ENCODE measurements at places on chromosomes 4 and X.

GRCh38 chr4:78517050-78517652, 34.4 kb upstream of the ANXA3 start:
- DNase-seq, result no peak

DNA sequence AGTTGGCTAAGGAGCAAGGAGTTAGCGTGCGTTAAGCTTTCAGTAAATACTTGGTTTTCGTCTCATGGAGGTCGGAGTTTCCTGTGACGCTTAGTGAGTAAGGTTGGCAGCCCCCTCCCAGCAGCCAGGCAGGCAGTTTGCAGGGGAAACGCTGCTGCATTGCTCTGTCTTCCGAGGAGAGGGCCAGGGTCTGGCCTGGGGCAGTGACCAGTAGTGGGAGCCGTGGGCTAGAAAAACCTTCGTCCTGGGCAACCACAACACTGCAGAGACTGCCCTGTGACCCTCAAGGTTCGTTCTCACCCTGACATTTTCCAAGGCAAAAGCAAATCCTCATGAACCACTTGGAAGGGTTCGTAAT, 432 bp downstream of the TMEM175 start:
- DNase-seq, result no peak

GRCh38 chr4:24700118-24700517, 95.3 kb upstream of the SOD3 start:
- no peak for DNase-seq

GRCh38 chr4:67604749-67605148, 46.2 kb downstream of the STAP1 start:
- DNase-seq, result no peak

DNA sequence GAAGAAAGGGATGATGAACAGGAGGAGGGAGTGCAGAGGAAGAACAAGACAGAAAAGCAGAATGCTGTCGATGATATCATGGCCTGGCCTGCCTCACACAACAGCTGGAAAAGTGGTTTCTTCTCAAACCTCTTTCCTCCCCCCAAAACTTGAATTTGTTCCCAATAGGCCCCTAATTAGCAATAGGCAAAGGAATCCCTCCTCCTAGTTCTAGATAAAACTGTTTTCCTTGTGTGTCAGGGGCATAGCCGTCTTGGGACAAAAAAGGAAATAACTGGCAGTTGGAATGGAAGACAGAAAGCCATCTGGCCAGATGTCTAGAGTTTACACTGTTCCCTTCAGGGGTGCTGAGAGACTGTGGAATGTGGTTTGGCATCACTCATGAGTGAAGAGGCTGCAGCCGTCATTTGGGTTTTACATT, 177.8 kb upstream of the C1QTNF7 start:
- no peak for DNase-seq

GRCh38 chr4:42965326-42965725, 72.8 kb downstream of the GRXCR1 start:
- DNase-seq, result no peak

DNA sequence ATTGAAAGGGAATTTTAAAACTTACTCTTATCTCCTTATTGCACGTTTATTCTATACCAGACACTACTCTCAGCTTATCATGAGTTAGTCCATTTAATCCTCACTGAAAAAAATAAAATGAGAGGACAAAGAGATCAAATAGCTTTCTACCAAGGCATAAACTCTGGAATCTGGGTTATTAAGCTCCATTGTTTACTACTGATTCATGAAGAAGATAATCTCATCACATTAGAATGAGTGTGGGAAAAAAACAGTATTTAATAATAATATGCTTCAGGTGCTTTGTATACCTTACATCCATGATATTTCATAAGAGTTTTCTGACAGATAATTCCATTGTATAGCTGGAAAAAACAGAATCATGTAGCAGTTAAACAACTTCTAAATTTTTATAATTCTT, 1092.6 kb downstream of the TECRL start:
- DNase-seq, result no peak

- DNase-seq, result no peak
These were observed 43.9 kb upstream of the MTMR1 start for GRCh38 chrX:150649096-150649870.

GRCh38 chr4:149113804-149114430, 671.7 kb upstream of the NR3C2 start:
- no peak for DNase-seq

DNA sequence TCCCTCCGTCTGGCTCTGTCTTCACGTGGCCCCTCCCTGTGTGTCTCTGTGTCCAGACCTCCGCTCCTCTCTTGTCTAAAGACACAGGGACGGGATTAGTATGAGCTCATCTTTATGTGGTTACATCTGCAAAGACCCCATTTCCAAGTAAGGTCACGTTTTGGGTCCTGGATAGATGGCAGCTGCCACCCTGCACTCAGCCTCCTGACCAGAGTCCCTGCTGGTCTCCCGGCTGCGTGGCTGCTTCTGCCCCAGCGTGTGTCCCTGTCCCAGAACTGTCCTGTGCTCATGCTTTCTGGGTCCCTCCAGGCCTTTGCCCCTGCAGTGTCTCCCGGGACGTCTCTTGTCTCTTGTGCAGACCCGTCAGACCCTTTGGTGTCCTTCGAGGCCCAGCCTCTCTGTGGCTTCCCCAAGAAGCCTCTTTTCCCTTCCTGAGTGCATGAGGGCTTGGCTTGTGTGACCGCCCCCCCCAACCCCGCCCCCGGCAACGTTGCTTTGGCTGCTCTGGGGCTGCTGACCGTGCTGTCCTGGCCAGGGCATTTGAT, 107.3 kb downstream of the PSAPL1 start:
- DNase-seq, result no peak

GRCh38 chr4:115780835-115781234, 667.4 kb upstream of the NDST4 start:
- no peak for DNase-seq

All from NCI-H2107 (cell line).